ENCODE measurements at places on chromosomes 11 and 22.
A peak's percentile ranks its signal among the peaks of the same experiment; 100 is the strongest.

- no peak for DNase-seq
These were observed 13.4 kb downstream of the CRYBA4 start for GRCh38 chr22:26635117-26635516.

DNA sequence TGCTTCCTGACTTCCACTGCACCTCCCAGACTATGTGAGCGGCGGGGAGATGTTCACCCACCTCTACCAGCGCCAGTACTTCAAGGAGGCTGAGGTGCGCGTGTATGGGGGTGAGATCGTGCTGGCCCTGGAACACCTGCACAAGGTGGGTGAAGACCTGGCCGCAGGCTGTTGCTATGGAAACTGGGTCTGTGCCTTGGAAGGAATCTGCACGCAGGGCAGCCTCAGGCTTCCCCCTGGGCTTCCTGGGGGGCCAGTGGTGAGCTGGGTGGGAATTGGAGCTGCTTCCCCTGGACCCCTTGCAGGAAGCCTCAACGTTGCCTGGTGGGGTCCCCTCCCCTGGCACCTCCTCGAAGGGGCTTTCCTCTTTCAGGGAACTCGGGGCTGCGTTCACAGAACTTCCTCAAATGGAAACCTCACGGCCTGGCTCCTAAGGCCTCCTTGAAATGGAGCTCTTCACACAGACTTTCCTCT, 1.5 kb downstream of the RPS6KA4 start:
- DNase-seq: no peak

GRCh38 chr11:32706985-32707741, 87.3 kb downstream of the CCDC73 start:
- peak; percentile 78 for DNase-seq

- no peak for DNase-seq
These were observed 649 bp downstream of the TMEM25 start for GRCh38 chr11:118531597-118532084.

- DNase-seq: no peak
These were observed 132.5 kb downstream of the FBXO7 start for GRCh38 chr22:32607086-32607485.

GRCh38 chr11:67671211-67671520, 3.3 kb downstream of the ALDH3B2 start:
- no peak for DNase-seq

GRCh38 chr11:87428266-87428665, 390.5 kb downstream of the TMEM135 start:
- DNase-seq: peak; percentile 37

GRCh38 chr22:50318698-50319411, 8.0 kb downstream of the DENND6B start:
- DNase-seq: no peak

GRCh38 chr22:49203091-49203858, 624.4 kb downstream of the BRD1 start:
- DNase-seq: no peak
